ENCODE measurements at places on chromosomes 6 and 20.

- peak; percentile 16 for DNase-seq
These were observed 63.0 kb downstream of the CHMP4B start for GRCh38 chr20:33874129-33874528.

GRCh38 chr20:18686696-18687095 lies 98.8 kb downstream of the DTD1 start:
- no peak for DNase-seq

DNA sequence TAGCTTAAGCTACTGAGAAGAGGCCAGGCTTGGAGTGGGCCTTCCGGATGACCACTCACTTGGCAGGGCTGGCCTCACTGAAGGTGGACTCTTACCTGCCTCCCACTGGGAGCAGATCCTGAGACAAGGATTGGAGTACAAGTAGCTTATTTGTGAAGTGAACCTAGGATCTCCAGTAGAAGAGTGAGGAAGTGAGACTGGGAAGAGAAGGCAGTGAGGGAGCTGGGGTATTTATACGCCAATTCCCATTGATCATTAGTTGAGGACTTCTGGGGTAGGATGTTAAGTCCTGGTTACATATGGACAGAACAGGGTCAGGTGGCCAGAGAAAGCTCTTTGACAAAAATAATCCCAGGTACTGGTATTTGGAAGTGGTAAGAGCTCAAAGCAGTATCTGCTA lies 32.3 kb upstream of the RNF24 start:
- no peak for DNase-seq

DNA sequence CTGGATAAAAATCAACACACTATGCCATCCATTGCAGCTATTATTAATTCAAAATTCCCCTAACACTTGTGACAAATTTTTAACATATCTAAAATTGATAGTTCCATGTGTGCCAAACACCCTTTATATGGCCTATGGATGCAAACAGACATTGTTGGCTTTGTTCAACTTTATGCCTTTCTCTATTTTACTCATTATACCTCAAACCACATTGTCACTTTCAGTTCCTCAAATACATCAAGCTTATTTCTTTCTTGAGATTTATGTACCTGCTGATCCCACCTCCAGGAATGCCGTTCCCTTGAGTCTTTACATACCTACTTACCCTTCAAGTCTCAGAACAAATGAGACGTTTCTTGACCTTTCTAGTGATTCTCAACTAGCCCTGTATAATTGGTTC lies 193.5 kb upstream of the PLN start:
- peak; percentile 47 for DNase-seq

GRCh38 chr6:106461084-106461483 lies 100.6 kb downstream of the CRYBG1 start:
- DNase-seq = no peak

DNA sequence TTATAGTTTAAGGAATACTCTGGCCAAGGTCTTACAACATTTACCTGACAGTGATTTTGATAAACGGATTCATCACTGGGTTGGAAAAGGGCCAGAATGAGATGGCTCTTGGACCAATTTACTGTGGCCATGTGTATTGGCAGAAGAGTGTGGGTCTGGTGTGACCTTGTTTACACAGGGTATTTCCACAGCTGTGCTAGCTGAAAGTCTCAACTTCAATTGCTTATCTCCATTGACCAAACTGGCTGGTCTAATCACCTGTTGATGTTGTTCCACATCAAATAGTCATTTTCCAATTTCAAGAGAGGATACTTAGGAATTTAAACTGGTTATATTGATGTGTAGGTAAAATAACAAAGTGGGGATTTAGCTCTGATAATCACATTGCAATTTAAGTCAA lies 501.6 kb upstream of the MAP3K7 start:
- no peak for DNase-seq

DNA sequence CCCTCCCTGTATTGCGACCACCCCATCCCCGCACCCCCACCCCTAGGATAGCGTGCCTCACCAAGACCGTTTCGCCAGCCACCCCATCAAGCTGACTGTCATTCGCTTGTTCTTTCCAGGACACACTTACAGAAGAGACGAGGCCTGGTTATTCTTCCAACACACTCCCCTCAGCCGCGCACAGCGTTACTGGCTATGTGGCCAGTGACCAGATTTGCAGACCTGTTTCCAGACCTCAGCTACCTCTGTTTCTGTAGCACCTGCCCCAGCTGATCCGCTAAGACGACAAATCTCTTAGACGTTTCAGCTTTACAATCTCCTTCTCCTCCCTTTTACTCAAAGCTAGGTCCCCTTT lies 26.1 kb downstream of the HLA-F start:
- DNase-seq = no peak

Measured in GM13976 (cell line).